ENCODE measurements at places on chromosomes 5 and 9.

- no peak for DNase-seq
Measured at GRCh38 chr5:133364936-133365707, 247.2 kb downstream of the FSTL4 start.

DNA sequence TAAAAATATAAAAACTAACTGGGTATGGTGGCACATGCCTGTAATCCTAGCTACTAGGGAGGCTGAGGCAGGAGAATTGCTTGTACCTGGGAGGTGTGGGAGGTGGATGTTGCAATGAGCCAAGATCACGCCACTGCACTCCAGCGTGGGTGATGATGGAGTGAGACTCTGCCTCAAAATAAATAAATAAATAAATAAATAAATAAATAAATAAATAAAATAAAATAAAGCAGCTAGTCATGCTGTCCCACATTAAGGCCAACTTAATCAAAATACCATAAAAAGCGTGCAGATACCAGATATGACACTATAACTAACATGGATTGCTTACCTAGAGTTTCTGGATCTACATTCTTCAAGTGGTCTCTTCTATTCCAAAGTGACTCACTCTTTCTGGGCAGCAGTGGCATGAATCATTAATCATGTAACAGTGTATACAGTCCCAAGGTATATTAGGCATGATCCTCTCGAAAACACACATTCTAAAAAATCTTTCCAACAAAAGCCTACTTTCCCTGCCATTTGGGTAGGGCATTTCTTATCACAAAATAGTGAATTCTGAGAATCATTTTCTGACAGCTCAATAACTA lies 187.1 kb downstream of the ELAVL2 start:
- DNase-seq, result no peak

DNA sequence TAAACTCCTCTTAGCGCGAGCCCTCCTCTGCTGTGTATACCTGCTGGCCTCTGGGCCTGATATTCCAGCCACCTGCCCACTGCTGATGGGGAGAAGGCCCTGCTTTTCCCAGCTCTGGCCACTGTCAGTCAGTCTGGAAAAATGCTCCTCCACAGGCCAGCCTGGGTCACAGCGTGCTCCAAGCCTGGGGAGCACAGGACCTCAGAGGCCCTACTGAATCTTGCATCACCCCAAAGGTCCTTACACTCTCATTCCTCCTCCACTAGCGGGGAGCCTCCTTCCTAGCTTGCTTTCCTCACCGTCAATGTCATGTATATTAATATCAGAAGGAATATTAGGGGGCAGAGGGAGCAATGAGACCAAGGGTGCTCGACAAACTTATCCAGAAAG lies 73.7 kb downstream of the SHB start:
- no peak for DNase-seq

DNA sequence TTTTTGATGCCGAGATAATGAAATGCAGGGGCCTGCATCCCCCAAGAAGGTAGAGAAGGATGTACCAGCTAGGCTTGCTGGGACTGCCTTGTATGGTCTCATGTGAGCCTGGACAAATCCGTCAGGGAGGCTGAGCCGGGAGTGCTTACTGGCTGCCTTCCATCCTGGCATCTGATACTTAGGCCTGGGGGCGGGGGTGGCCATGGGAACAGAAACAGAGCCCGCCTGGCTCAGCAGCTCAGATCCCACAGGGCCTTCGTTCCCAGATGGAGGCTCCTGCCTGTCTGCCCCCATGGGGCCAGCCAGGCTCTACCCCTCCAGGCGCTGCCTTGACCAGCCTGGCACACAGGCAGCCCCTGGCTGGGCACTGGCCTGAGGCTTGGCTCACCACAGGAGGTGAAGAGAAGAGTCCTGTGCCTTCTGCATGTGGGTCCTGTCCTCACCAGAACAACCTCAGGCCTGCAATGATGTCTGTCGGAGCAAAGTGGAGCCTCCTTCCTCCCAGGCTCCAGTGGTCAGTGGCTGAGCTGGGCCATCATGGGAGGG lies 10.5 kb upstream of the SPATA31E1 start:
- no peak for DNase-seq

DNA sequence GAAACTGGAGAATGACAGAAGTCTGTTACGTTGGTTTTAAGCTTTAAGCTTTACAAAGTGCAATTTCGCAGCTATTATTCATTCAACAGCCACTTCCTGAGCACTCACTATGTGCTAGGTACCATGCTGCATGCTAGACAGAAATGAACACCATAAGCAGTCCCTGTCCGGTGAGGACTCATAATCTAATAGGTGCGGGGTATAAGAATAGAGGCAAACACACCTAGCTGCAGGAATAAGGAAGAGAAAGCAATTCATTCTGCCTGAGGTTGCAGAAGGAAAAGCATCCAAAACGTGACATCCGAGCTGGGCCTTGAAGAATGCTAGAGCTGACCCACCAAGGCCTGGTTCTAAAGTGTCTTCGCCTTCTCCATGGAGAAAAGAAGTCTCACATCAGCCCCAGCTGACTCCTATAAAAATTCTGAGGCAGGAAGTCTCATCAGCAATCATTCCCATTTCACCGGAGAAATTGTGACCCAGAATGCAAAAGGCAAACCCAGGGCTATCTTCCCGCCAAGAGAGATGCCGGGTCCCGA lies 542 bp downstream of the FKBP15 start:
- no peak for DNase-seq

GRCh38 chr5:178537467-178538371 lies 52.5 kb downstream of the COL23A1 start:
- no peak for DNase-seq

DNA sequence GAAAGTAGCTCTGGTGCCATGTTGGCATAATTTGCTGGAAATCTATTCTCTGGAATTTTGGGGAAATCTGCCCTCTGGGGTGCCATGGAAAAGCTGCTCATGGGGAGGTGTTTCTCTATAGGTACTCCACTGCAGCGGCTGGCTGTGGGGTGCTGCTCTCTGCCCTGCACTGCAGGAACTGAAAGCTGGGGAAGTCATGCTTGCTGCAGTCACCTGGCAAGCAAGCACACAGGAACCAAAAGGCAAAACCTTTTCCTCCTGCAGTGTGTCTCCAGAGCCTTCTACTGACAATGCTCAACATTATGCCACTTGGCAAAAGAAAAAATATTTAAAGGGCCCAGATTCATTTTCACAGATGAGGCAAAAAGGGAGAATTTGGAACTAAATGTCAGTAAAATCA lies 25.8 kb upstream of the CARNMT1 start:
- DNase-seq, result no peak

- no peak for DNase-seq
Measured at GRCh38 chr5:66516550-66516949, 79.6 kb upstream of the MAST4 start.

GRCh38 chr9:92632641-92633040 lies 37.3 kb downstream of the IPPK start:
- DNase-seq, result no peak

DNA sequence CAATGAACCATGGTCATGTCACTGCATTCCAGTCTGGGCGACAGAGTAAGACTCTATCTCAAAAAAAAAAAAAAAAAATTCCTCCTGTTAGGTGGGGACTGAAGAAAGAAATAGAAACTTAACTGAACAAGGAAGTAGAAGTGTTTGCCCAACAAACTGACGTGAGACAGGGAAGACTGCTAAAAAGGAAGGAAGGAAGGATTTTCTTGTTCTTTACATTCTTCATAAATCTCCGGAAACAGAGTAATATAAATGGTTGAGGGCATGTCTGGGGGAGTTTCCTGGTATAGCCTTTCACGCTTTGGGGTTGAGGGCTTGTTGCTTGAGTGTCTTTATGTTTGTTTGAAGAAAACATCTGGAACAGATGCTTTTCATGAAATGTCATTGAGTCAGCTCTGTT lies 3.1 kb downstream of the TOR1B start:
- no peak for DNase-seq

Measured in activated naive CD4-positive, alpha-beta T cell (primary cell).